RWPE1 (cell line): ENCODE measurements at places on chromosomes 7 and 10.
A peak's percentile ranks its signal among the peaks of the same experiment; 100 is the strongest.

GRCh38 chr10:111075577-111076185 lies 1.1 kb upstream of the ADRA2A start:
- DNase-seq, result no peak

DNA sequence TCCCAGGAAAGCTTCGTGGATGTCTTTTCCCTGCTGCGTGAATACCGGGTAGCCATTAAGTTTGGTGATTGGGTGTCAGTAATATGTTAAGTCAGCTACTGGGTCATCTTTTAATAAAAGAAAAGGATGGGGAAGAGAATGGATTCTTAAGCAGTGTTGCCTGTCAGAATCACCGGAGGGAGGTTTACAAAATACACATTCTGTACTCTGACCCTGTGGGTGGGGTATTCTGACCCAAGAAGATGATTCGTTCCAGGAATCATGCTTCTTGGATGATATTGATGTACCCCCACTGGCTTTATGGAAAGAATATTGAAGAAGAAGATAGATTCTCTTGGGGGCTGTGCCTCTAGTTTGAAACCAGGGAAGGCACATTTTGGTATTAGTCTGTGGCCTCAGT lies 18.3 kb downstream of the SGPL1 start:
- no peak for DNase-seq

DNA sequence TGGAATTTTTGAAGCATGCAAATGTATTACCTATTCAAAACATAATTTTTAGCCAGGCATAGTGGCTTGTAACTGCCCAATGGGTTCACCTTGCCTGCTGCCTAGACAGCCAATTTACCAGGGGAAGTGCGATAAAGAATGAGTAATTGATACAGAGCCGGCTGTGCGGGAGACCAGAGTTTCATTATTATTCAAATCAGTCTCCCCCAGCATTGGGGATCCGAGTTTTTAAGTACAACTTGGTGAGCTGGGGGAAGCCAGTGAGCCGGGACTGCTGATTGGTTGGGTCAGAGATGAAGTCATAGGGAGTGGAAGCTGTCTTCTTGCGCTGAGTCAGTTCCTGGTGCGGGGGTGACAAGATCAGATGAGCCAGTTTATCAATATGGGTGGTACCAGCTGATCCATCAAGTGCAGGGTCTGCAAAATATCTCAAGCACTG lies 29.1 kb upstream of the NRBF2 start:
- DNase-seq, result no peak

GRCh38 chr7:19024261-19024660 lies 93.2 kb downstream of the TWIST1 start:
- DNase-seq, result no peak

- DNase-seq, result no peak
Measured at GRCh38 chr10:113292086-113292485, 260.8 kb upstream of the HABP2 start.

- DNase-seq, result no peak
Measured at GRCh38 chr10:81847675-81848074, 27.3 kb upstream of the NRG3 start.

DNA sequence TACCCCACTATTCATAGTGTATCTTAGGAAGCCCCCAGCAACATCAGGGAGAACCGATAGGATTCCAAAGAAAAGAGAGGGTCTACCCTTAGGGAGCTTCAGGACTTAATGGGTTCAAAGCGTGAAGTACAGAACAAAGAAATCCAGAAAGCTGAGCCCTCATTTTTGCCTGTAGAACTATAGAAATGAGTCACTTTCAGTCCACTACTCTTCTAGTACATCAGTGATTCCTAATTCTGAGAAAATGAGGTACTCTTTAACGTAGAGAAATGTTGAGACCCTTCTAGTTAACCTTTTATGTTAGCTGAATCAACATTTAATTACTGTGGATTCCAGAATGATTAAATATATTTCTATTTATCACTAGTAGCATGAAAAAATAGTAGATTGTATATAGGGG lies 1.8 kb downstream of the TDRD1 start:
- no peak for DNase-seq

- DNase-seq, result no peak
Measured at GRCh38 chr7:98348726-98349474, 52.0 kb downstream of the BAIAP2L1 start.

DNA sequence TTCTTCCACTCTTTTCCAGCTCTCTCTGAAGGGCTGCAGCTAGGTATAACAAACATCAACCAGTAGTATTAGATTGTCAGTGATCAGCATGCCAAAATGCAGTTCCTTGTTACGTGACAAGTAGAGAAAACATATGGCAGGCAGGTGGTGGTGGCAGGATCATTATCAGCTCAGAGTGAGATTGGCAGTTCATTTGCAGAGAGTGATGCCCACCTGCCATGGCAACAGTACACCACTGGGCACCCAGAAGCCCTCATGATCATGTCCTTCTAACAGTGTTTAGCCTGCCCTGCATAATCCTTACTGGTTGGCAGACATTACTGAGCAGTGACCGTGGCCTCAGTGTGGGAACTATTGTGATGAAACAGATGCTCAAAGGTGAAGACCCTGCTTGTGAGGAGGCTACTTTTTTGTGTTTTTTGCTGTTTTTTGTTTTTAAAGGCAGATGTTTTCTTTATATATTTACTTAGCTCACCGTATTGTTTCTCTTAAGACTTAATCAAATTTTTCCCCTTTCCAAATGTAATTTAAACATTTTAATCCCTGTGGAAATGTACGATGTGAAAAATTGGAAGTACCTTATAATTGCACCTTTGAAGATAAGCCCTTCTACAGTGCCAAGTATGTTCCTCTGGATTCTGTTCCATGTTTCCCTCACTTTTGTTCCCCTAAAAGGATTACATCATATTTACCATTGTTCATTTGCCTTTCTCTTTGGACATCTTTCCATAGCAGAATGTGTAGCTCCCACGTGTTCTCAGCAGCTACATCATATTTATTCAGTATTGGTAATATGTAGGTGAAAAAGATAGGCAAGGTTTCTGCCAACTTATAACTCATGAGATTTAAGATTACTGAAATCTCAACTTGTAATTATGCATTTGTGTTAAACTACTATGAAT lies 179.6 kb downstream of the SND1 start:
- DNase-seq, result no peak

- no peak for DNase-seq
Measured at GRCh38 chr10:494149-494542, 195.3 kb downstream of the DIP2C start.

DNA sequence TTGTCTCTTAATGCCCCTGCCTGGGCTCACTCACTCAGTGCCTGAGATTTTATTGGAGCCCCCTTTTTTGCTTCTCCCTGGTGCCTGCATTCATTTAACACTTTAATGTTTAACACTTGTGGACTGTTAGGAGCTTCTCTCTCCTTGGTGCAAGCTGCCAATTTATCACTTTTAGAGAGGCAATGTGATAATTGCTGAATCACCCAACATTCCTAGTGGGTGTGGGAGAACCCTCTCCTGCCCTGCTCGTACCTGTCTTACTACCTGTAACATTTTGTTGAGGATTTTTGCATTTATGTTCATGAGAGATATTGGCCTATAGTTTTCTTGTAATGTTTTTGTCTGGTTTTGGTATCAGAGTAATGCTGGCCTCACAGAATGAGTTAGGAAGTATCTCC lies 13.2 kb downstream of the STAM start:
- DNase-seq, result peak; percentile 29

GRCh38 chr10:122308417-122309141 lies 37.5 kb downstream of the BTBD16 start:
- DNase-seq, result no peak

DNA sequence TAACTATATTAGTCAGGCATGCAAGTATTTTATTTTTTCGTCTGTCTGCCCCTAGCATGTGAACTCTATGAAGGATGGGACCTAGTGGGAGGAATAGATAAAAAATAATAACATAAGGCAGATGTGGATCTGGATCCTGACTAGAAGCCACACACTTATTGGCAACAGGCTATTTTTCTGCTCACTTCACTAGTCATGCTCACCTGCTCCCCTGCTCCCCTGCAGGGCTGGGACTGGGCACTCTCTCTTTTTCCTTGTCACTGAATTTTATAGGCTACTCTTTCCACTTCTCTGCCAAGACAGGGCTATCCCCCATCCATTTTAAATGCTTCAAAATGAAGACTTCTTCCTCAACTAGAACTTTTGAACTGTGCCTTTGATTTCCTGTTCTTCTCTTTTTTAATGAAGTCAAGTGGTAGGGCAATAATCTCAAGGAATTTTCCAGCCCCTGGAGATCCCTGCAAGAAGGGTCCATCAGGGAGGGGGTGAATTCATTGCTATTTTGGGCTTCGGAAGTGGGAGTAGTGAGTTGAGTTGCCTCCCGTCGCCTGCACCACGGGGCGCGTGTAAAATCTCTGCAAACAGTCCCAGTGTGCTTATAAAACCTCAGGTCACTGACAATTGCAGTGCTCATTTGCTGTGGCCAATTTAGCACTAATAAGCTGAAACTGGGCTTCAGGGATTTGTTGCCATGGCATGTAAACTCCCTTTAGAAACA lies 156.7 kb upstream of the NPVF start:
- no peak for DNase-seq

DNA sequence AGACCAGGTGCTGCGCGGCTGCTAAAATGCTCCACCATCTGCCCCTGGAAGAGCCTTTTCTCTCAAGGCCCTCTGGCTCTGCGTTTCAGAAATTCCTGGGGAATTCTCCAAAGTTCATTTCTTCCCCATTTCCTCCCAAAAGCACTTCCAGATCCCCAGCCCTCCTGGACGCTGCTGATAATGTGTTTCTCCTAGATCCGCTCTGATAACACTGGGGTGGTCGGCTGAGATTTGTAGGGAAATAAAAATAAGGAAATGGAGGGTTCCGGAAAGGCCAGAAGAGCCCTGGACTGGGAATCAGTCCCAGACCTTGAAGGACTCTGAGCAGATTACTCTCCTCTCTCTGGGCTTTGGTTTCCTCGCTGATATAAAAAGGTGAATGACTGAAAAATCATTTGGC lies 28.1 kb downstream of the COL13A1 start:
- no peak for DNase-seq
